ENCODE measurements at places on chromosomes 11 and 22. TPM values are rescaled to one million over a fixed set of nuclear protein-coding genes. Genes with fewer than 3 reads are reported as not detected.

The CCND1 gene
- 954 TPM for total RNA-seq

The SLC7A4 gene
- total RNA-seq: not detected

The FAM168A gene
- 5.3 TPM for total RNA-seq

The CHRM1 gene
- total RNA-seq: not detected

The APOBEC3B gene
- total RNA-seq: 0.82 TPM

The FGF4 gene
- total RNA-seq: not detected

The SCYL1 gene
- 49.2 TPM for total RNA-seq

The PRR33 gene
- not detected for total RNA-seq

The TOP3B gene
- 38.8 TPM for total RNA-seq

The PLAAT3 gene
- 22.8 TPM for total RNA-seq

The PDGFB gene
- 108 TPM for total RNA-seq

The FAM180B gene
- not detected for total RNA-seq

The TRIM51 gene
- total RNA-seq: not detected

The FAM118A gene
- 23.7 TPM for total RNA-seq

The GUCD1 gene
- 174 TPM for total RNA-seq

The DEFB131B gene
- not detected for total RNA-seq

The SGSM1 gene
- total RNA-seq: 0.88 TPM

The DMC1 gene
- 1.5 TPM for total RNA-seq

The NXPE4 gene
- total RNA-seq: not detected

The BIRC3 gene
- total RNA-seq: 17.7 TPM

The HSD17B12 gene
- 38.5 TPM for total RNA-seq

The OR56A1 gene
- not detected for total RNA-seq

The UBQLN3 gene
- not detected for total RNA-seq

The ANKRD42 gene
- total RNA-seq: 2.3 TPM

The CDKN1C gene
- total RNA-seq: 16.0 TPM

The GAB4 gene
- total RNA-seq: not detected

The NLRP6 gene
- total RNA-seq: not detected

The LARGE2 gene
- total RNA-seq: not detected

The SLC22A8 gene
- not detected for total RNA-seq

The CLMP gene
- total RNA-seq: 0.06 TPM

The KLHL35 gene
- 1.5 TPM for total RNA-seq

The DKK3 gene
- 408 TPM for total RNA-seq

The OSBP2 gene
- 3.9 TPM for total RNA-seq

The HBG1 gene
- not detected for total RNA-seq

The CBX6 gene
- total RNA-seq: 17.2 TPM

The ROBO4 gene
- total RNA-seq: 204 TPM

The MYBPC3 gene
- not detected for total RNA-seq

Data from bladder microvascular endothelial cell (primary cell).